Activated naive CD4-positive, alpha-beta T cell (primary cell): ENCODE measurements at places on chromosomes 2 and 18.

- no peak for DNase-seq
Measured at GRCh38 chr18:2704541-2704940, 49.0 kb downstream of the SMCHD1 start.

GRCh38 chr18:47964053-47964452 is 33.6 kb upstream of the SMAD2 start:
- DNase-seq, result no peak

- no peak for DNase-seq
Measured at GRCh38 chr2:240367721-240368120, 67.7 kb upstream of the GPC1 start.

- DNase-seq, result no peak
Measured at GRCh38 chr2:7745369-7745768, 828.2 kb downstream of the RNF144A start.

DNA sequence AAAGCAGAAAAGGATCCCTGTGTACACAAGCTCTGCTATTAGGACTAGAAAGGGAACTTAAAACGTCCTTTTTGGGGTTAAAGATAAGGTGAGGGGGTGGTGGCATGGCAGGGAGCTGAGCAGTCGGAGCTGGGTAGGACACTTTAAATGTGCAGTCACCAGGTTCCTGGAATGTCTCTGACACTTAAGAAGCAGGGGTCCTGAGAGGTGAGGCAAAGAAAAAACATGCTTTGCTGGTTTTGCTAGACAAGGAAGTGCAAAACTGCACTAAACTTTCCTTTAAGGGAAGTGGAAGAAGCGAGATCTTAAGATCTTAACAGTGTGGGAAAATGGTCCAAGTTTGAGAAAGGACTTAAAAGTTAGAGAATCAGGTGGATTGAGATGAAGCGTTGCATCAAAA is 99.5 kb upstream of the MAP3K20 start:
- DNase-seq, result no peak
